ENCODE measurements at places on chromosomes 1 and 21. TPM values are rescaled to one million over a fixed set of nuclear protein-coding genes. Genes with fewer than 3 reads are reported as not detected.
A peak's percentile ranks its signal among the peaks of the same experiment; 100 is the strongest.

AXDND1 gene
- not detected for total RNA-seq

SPRR2B gene
- total RNA-seq: not detected

CD84 gene
- 2.8 TPM for total RNA-seq

DNA sequence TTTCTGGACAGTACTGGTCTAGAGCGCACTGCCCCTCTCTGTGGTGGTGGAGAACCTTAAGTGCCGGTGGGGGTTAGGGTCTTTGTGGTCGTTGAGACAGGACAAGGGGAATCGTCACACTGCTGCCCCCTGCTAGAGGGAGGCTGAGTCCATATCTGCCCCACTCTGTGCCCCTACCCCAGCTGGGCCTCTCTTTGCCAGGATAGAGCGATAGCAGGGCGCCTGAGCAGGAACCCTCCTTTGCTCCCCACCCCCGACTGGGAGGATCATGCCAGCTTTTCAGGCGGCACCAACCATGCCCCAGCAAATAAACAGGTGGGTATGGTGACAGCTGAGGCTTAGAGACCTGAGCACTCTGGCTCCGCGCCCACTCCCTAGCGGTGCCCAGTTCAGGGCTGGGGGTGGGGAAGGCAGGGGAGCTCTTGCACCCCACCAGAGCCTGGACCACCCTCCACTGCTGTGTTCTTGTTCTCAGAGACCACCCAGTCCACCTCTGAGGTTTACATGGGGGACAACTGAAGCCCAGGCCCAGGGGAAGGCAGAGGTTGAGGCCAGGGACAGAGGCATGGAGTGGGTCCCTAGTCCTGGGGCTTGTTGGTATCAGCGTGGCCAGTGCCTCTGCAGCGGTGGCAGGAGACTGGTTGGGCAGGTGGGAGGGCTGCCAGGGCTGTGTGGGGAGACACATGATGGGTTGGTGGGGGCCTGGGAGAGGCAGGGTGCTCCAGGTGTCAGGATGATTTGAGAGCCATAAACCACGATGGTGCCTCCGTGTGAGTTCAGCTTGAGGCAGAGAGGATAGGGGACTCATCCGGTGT is 1.6 kb downstream of the PADI2 start:
- no peak for DNase-seq

WDR64 gene
- total RNA-seq: not detected

GRCh38 chr1:8004113-8004802 is 21.9 kb downstream of the ERRFI1 start:
- DNase-seq: no peak

GRCh38 chr1:209490013-209490412 is 93.5 kb upstream of the CAMK1G start:
- no peak for DNase-seq

DNA sequence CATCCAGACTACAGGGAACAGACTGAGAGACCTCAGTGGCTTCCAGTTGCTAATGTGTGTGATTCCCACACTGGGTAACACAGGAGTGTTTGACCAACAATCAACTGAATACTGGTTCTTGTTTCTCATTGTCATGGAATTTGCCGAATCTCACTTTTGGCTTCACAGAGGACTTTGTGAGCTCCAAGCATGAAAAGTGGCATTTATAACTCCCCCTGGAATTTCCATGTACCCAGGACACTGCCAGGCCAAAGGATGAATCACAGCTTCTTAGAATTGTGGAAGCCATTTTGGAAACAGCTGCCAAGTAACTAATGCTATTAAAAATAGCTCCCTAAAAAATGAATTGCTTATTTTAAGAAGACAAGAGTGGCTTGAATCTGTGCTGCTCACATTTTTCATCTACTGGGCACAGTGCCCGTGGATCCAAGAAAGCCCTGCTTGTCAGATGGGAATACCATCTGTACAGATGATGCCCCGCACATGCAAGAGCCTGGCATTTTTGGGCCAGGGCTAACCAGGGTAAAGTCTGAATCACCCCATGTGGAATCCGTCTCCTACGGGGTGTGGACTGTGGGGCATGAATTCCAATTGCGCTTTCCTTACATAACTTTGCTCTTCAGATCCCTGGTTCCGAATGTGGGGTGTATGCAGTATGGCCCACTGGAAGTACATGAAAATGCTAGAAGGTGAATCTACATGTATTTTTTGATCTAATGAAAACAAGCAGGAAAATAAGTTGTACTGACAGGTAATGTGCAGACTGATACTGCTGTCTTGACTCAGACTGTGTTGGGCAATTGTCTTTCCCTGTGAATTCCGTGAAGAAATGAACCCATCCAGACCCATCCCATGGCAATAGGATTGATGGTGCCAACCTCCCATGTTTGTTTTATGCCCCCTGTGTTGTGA is 487.3 kb downstream of the SIPA1L2 start:
- peak; percentile 27 for DNase-seq

DNA sequence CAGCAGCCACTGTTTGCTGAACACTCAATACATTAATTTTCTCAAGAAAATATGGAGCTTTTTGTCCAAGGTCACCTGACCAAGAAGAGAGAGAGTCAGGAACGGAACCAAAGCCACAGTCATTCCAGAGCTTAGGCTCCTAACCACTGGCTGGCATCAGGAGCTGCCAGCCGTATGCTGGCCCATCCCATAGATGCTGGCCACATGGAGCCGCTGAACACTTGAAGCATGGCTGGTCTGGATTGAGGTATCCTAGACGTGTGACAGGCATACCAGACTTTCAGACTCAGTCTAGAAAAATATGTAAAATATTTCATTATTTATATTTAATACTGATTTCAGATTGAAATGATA is 458.7 kb downstream of the MATN1 start:
- DNase-seq: no peak

FOXO6 gene
- total RNA-seq: 3.4 TPM

Data from left ventricle myocardium superior (tissue), 1 donor.